ENCODE measurements at places on chromosomes 12 and 14.

- no peak for DNase-seq
Measured at GRCh38 chr14:76486251-76486743, 110.4 kb downstream of the ESRRB start.

DNA sequence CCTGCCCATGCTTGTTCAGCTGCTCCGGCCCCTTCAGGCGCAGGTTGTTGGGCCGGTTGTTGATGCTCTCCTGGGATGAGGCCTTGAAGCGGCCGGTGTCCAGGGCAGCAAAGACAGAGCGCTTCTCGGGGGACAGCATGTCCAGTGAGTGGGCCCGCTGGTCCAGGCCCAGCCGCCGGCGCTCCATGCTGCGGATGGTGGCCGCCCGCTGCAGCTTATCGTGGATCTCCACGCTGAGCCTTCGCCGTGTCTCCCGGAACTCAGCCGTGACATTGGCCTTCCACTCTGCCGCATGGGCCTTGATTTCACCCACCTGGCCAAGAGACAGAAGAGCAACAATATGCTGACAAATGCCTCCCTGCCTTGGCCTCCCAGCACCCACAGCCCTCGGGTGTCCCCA, 137.2 kb downstream of the KCNK10 start:
- DNase-seq = no peak

- DNase-seq = no peak
Measured at GRCh38 chr12:58046271-58046670, 104.9 kb downstream of the ATP23 start.

DNA sequence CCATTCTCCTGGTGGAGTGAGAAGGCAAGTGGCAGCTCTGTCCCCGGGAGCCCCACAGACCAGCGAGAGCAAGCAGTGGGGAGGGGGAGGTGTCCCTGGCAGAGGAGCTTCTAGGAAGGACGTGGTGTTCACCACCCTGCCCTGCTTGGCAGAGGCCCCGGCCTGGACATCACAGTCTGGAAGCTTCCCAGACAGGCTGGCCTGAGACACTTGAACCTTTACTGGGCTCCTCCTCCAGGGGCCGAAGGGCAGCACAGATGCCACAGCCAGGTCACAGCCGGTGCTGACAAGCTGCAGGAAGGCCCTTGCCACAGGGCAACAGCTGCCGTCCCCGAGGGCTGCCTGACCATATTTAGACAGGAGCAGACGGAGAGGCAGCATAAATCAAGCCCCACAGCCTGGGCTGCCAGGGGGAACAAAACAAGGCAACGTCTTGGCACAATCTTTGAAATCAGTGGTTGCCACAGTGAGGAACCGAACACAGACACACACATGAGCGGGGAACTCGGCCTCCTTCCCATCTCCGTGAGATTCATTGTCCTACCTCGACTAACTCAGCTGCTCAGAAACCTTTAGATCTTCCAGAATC, 28.5 kb downstream of the PRIMA1 start:
- DNase-seq = no peak

GRCh38 chr14:29851397-29851796, 76.2 kb downstream of the PRKD1 start:
- no peak for DNase-seq

GRCh38 chr14:54123841-54124240, 167.2 kb upstream of the BMP4 start:
- no peak for DNase-seq

DNA sequence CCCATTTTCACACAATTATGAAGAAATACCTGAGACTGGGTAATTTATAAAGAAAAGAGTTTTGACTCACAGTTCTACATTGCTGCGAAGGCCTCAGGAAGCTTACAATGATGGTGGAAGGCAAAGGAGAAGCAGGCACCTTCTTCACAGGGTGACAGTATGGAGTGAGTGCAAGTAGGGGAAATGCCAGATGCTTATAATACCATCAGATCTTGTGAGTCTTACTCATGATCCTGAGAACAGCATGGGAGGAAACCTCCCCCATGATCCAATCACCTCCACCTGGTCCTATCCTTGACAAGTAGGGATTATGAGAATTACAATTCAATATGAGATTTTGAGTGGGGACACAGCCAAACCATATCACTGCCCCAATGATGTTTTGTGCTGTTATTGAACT, 189.3 kb upstream of the CRY1 start:
- no peak for DNase-seq

DNA sequence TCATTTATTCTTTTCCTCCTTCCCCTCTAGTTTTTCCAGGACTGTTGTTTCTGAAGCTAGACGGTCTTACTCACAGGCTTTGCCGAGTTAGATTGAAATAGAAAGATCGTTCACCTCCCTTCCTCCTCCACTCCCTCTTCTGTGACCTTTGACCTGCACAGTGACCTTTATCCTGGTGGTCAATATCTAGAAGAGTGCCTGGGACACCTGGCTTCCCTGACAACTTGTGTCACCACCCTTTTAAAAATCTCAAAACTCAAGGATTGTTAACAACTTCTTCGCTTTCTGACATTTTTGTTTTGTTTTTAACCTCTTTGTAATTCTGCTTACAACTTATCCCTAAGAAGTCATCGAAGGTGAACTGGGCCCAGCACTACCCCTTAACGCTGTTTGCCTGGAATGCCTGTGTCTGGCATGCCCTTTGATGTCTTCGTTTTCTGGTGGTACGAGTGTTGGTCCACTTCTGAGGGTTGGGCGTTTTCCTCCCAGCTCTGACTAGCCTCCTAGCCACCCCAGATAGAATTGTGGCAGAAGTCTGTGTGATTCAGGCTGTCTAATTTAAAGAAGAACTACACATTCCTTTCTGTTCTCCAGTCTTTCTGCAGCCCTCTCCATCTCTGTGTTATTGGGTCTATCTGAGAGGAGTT, 2.8 kb upstream of the KRT75 start:
- DNase-seq = no peak

- no peak for DNase-seq
Measured at GRCh38 chr12:53941750-53942149, 3.1 kb downstream of the HOXC13 start.

DNA sequence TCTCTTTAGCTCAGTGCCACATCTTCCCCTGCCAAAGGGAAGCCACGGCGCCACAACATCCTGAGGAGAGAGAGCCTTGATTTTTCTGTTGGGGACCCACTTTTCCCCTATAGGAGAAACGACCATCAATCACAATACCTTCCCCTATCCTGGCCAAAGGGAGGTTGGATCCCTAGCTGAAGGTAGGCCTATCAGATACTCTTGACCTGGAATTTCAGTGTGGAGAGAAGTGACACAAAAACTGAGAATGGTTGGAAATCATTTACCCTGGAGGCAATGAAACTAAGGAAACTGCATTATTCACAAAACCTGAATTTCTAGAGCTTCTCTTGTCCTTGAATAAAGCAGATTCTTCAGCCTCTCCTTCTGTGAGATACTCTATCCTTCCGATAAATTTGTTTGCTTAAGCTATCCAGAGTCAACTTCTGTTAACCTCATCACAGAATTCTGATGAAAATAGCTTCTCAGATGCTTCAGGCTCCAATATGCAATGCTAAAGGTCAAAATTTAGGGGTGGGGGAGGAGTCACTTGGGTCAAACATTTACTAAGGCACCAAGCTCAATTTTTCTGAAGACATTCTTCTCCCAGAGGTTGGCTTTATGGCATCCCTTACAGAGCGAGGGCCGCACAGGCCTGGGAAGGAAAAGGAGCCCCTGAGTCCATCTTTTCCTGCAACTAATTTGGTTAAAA, 27.0 kb upstream of the DUSP6 start:
- DNase-seq = no peak

DNA sequence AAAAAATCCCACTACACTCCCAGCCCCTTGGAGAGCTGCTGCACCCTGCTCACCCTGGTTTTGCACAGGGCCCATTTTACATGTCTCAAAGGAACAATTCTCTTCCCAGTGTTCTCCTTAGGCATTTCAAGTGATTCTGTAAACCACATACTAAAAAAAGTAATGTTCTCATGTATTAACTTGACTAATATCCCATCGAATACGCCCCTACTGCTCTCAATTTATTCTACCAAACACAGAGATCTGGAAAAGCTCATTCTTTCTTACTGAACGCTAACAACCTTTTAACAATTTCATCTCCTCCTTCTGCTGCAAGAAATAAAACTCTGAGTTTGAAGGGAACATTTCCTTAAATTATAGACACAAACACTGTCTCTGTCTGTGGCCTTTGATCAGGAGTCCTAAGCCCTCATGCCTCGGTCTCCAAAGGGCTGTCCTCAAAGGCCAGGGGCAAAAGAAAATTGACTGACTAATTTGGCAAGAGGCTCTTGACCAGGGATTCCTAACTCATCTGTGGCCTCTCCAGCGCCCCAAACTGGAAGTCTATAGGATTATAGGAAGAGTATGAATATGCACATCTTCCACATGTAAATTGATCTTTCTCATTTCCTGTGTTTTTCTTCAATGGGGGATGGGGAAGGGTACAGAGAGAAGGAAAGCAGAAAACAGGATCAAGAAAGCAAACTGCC, 17.1 kb upstream of the TSPAN11 start:
- no peak for DNase-seq
